Liver (tissue), 10 donors: ENCODE measurements at places on chromosomes 7 and 10.
A peak's percentile ranks its signal among the peaks of the same experiment; 100 is the strongest.

GRCh38 chr7:7779888-7780287 is 61.5 kb upstream of the RPA3 start:
- DNase-seq = no peak

DNA sequence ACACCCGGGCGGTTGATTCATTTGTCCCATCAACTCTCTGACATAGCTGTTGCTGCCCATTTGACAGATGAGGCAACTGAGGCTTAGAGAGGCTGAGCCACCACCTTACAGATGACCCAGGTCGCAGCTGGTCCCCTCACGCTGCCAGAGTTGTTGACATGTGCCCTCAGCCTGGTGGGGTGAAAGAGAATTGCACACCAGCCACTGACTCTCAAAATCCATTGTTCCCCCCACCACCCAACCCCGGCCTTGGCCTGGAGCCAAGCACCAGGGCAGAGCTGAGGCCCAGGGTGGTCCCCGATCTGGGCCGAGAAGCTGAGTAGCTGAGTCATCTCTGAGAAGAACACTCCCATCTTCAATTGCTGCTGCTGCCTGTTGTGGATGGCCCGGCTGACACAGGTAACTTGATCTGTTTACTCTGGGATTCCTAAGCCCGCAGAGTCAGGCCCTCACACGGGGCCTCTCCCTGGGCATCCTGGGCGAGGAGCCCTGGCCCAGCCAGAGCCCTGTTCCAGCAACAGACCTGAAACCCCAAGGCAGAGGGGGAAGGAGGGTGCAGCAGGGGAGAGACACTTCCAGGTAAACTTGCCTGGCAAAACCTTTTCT is 27.5 kb downstream of the PVRIG start:
- DNase-seq = peak; percentile 38

DNA sequence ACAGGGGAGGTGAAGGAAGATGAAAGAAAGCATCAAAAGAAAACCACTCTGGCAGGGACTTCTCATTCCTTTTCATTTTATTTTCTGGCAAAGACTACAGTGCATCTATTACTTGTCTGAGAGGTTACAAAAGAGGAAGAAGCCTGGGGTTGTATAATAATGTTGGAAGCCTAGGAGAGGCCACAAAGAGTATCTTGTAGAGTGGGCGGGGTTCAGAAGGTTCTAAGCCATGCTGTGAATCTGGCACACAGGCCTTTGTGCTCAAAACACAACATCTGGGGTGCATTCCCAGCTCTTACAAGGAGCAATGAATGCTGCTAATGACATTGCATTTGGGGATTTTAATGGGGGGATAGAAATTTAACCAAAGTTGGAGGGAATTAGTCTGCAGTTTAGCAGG is 49.4 kb downstream of the MRPL32 start:
- DNase-seq = no peak

- no peak for DNase-seq
Observed at GRCh38 chr10:96376483-96376882, 17.7 kb upstream of the OPALIN start.

GRCh38 chr7:19069842-19070241 is 47.6 kb downstream of the TWIST1 start:
- no peak for DNase-seq

DNA sequence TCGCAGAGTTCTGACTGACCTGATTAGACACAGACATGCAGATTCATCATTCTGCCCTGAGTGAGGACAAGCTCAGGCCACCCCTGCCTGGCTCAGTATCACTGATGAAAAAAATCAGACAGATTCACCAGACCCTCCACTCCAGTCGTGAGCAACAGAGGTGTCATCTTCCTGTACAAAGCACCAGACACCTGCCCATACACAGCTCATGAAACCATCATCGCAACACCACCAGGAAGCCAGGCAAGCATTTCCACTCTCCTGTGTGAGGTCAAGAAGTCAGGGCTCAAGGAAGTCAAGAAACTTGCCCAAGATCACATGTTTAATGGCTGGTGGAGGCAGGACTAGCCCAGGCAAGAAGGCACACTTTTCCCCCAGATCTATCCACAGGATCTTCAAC is 163.0 kb downstream of the CALN1 start:
- no peak for DNase-seq

DNA sequence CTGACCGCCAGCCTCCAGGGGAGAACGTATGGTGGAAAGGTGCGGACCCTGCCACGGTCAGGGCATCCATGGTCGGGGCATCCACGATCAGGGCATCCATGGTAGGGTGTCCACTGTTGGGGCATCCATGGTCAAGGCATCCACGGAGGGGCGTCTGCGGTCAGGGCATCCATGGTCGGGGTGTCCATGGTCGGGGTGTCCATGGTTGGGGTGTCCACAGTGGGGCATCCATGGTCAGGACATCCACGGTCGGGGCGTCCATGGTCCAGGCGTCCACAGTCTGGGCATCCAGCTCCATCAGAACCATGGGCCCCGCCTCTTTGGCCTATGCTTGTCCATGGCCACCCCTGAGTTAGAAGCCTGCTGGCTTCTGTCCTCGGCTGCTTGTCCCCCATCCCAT is 148.1 kb downstream of the ADARB2 start:
- no peak for DNase-seq

- DNase-seq = no peak
Observed at GRCh38 chr10:69636273-69636575, 6.2 kb downstream of the FAM241B start.

- no peak for DNase-seq
Observed at GRCh38 chr10:117960345-117960935, 86.3 kb downstream of the RAB11FIP2 start.

- no peak for DNase-seq
Observed at GRCh38 chr7:66176914-66177313, 28.2 kb upstream of the TPST1 start.

GRCh38 chr10:119542357-119542987 is at the start of gene RGS10:
Gene RGS10 (minus strand): TSS chr10:119542719. CDS start chr10:119542638, 81 bp downstream.
- peak; percentile 78 for DNase-seq

DNA sequence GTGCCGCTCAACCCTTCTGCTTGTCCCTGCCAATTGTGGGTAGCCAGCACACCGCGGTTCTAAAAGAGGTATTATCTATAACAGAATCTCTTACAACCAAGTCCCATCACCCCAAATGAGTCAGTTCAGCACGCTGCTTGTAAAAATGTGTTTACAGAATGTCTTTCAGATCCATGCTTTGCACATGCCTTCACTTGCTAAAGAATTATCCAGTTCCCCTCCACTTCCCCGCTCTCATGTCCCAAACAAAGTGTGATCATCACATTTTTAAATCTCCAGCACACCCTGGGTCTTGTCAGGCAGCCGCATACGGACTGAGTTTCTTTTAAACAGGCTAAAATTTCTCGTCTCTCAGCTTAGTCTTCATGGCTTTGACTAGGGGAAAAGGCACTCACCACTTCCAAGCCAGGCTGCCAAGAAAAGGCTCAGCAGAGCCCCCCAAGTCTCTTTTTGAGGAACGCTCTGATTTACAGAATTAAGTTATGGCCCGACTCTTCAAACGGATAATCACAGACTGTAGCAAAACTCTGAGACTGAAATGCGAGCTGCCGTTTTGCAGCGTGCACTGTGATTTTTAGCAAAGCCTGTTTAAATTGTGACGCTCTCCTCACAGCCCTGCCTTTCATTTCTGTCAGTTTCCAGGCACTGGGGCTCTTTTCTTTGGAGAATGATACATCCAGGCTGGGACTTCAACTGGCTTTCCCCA is 29.8 kb upstream of the FGFR2 start:
- DNase-seq = no peak

- DNase-seq = no peak
Observed at GRCh38 chr10:95389982-95390381, 99.2 kb upstream of the PDLIM1 start.

- no peak for DNase-seq
Observed at GRCh38 chr7:142800088-142800487, 29.3 kb downstream of the PRSS2 start.

- DNase-seq = no peak
Observed at GRCh38 chr7:128906001-128906765, 4.3 kb downstream of the KCP start.

DNA sequence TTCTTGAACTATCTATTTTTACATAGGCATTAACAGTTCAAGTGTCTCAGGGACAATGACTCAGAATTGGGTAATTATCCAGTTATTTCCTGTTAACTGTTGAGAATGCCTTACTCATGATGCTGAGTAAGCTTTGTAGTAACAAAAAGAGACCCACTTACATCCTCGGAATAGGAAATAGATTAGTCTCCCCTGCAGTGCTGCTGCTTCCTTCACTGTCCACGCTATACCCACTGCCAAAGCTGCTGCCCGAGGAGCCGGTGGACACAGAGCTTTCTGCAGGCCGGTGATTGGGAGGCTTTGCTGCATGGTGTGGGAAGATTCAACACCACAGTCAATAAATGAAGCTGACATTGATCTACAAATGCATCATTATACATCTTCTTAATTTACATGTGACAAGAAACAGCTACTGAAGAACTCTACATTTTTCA is 357.1 kb downstream of the PCLO start:
- no peak for DNase-seq

DNA sequence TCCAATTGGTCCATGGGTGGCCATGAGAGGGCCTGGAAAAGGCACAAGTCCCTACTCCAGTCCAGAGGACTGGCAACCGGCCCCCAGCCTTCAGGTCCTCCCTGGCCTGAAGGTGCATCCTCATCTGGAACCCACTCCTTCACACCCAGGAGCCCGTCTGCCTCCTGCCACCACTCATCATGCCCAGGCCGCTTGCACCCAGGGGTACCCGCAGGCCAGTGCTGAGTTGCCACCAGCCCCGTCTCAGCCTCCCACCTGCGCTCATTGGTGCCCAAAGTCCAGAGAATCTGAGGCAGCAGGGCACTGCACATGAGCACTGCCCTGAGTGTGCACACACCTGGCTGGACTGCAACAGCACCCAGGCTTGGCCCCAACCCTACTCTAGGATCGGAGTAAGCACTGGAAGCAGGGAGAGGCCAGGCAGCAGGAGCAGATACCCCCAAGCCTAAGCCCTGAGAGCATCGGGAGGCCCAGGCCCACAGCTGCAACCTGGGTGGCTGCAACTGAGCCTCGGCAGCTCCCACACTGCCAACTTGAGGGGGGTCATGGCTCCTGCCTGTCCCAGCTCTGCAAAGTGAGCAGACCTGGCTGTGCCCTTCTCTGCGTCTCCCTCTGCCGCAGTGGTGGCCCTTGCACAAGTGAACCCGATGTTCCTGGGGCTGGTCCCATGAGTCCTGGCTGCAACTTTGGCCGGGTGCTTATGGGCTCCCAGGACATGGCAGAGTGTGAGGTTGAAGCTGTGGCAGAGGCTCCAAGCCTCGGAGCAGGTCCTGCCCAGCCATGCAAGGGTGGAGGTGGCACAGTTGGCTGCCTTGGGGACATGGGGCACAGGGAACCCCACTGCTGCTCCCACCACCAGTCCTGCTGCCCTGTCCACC is 44.3 kb downstream of the TCERG1L start:
- DNase-seq = no peak

- no peak for DNase-seq
Observed at GRCh38 chr7:44987457-44987856, 8.6 kb upstream of the MYO1G start.

DNA sequence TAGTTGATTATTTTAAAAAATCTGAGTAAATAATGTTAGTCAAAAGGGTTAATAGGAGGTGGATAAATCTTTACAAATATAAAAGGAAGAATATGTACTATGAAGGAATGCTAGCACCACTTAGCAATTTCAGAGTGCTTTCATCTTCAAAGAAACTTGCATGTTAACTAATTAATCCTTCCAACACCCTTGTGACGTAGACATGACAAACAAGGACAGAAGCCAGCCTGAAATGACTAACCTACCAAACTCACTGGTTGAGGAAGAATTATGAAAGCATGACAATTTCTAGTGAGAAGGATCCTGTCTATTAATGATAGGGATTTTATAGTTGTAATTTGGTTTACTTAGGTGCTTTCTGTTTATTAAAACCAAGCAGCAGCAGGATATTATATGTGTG is 468.0 kb upstream of the FZD8 start:
- no peak for DNase-seq

GRCh38 chr10:79019441-79020014 is 49.2 kb upstream of the ZMIZ1 start:
- DNase-seq = no peak

- DNase-seq = no peak
Observed at GRCh38 chr10:44557596-44558191, 172.8 kb upstream of the CXCL12 start.

DNA sequence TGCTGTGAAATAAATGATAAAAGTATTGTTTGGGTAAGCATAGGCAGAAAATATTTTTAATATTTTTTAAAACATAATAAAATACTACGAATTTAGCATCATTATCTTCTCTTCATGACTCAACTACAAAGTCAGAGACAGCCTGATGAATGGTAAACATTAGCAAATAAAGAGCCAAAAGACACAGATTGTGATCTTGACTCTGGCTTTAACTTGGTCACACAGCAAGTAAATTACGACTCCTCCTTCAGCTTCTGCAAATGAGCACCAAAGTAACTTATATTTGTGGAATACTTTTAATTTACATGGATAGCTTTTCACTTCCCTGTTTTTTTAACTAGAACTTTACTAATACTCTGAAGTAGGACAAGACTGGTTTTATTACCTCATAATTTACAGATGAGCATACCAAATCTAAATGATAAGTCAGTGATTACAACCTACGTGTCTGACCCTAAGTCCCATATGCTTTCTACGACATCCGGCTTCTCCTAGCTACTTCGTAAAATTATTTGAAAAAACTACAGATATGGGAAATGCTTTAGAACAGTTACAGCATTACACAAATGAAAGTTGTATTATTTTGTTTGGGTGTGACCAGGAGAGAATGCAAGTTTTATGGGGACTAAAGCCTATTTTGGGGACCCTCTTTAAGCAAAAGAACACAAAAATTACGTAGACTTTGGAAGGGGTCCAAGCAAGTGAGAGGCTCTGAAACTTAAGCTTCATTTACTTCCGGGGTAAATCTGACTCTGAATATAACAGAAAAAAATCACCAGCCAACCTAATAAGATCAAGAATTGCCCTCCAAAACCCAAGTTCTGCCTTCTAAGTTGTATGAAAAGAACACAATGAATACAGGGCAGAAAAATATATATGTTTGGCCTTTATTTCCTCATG is 133.8 kb downstream of the CPEB3 start:
- DNase-seq = no peak

- DNase-seq = no peak
Observed at GRCh38 chr10:5105626-5106025, 11.4 kb downstream of the AKR1C3 start.

DNA sequence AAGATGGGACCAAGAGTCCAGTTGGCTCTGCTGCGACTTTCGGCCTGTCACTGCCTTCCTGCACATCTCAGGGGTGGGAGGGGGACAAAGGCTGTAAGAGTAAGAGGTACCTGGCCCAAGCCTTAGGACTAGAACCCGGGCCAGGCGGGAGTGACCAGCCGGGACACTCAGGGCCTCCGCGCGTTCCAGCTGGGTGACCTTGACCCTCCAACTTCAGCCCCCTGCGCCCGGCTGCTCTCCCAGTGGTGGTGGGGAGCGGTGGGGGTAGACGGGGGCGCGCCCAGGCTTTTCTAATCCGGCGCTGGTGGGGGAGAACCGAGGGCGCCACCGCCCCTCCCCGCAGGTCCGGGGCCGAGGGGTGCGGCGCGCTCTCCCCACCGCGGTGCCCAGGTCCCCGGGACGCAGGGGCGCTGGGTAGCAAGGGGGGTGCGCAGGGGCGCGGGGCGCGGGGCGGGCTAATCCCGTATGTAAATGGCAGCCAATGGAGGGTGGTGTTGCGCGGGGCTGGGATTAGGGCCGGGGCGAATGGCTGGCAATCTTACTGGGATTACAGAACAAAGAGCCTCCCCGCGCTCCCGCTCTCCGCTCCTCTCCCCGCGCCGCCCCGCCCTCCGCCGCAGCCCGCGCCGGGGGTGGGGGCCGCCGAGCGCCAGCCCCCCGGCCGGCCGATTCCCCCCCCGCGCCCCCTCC is at the start of gene GTF2IRD1:
GTF2IRD1 (plus strand) TSS at position 585 of the 690 bp plus-strand sequence. CDS start 54,175 bp downstream, outside the sequence.
- DNase-seq = peak; percentile 46

- DNase-seq = no peak
Observed at GRCh38 chr7:27315066-27315465, 72.5 kb downstream of the EVX1 start.
